ENCODE measurements at places on chromosomes 5 and 9.

DNA sequence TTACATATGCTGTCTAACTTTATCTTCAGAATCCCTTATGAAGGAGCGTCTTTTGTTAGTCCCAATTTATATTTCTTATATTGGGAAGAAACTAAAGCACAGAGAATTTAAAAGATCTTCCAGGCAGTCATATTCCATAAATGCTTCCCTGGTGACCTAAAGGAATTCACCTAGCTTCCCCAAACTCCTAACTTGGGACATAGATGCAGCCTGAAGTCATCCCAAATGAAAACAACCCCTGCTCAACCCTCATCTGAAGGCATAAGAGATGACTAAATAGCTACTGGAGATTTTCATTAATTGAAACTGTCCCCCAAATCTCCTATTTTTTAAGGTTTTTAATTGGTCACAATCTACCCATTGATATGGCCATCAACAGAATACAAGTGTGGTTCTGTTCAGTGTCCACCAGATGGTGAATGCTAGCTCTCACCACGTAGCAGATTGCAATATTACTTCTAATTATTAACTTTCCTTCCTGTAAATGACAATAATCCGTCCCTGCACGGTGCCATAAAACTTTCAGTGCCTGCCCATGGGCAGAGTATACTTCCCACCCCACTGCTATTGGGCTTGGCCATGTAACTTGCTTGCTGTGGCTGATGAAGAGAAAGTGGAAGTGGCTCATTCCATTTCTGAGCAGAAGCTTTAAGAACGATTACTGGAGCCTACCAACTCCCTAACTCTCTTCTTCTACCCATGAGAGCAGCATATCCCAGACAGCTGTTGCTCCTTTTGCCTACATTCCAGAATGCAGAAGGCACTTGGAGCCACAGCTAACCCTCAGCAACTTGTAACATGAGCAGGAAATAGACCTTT, 18.7 kb downstream of the PRUNE2 start:
- DNase-seq, result no peak

DNA sequence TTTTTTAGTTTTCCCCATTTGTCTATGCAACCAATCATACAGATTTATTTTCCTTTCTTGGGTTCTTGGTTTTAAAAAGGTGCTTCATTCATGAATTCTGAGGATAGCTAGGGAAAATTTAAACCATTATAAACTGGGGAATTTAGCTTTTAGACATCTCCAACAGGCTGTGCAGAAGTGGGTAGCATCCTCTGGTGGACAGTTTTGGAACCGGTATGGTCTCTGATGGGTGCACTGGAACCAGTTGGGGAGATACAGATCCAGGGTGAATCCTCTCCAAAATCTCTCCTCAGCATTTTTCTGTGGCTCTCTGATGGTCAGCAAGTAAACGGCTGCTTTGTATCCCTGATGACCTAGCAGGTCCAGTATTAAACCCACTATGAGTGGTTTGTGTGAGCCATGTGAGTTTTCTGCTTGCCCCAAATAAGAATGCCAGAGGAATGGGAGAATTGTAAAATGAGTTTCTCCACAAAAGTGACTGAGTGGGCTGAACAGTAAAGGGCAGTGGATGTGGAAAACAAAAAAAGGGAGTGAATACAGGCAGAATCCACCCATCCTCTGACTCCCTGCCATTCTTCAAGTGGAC, 9.1 kb upstream of the DNAJC25 start:
- DNase-seq, result no peak

GRCh38 chr5:53603009-53603687, 42.7 kb downstream of the NDUFS4 start:
- DNase-seq, result no peak

DNA sequence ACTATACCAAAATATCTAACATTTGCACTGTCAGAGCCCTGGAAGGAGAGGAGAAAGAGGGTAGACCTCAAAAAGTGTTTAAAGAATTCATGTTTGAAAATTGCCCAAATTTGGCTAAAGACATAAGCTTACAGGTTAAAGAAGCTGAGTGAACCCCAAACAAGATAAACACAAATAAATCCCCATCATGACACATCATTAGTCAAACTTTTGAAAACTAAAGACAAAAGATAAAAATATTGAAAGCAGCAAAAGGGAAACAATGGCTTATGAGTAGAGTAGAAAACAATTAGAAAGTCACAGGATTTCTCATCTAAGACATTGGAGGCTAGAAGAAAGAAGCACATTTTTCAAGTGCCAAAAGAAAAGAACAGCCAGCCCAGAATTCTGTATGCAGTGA, 6.1 kb upstream of the UBLCP1 start:
- DNase-seq, result no peak

DNA sequence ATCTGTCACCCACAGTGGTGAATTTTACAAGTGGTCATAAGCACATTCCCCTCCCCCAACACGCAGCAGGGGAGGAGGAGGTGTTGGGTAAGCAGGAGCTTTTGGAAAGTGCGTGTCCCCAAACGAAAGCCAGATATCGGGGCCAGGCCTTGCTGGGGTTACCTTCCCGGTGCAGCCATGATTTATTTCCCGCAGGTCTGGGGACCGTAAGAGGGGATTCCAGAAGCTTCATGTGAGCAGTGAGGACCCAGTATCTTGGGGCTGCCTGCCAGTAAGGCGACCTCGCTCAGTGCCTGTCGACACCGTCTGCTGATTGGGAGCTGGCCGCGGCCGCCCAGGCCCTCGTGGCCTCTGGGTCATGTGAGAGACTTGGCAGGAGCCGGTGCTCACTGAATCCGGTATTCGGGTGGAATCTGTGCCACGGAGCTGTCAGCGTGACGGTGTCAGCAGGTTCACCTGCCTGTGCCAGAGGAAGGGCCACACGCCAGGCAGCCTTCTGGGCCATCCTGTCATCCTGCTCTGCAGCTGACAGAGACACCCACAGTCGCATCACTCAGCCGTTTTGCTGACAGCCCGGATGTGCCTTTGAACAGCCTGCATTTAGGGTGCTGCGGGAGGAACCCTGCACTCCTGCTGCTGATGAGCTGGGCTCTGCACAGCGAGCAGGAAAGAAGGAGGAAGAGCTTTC, 37.3 kb downstream of the SEC61B start:
- no peak for DNase-seq

DNA sequence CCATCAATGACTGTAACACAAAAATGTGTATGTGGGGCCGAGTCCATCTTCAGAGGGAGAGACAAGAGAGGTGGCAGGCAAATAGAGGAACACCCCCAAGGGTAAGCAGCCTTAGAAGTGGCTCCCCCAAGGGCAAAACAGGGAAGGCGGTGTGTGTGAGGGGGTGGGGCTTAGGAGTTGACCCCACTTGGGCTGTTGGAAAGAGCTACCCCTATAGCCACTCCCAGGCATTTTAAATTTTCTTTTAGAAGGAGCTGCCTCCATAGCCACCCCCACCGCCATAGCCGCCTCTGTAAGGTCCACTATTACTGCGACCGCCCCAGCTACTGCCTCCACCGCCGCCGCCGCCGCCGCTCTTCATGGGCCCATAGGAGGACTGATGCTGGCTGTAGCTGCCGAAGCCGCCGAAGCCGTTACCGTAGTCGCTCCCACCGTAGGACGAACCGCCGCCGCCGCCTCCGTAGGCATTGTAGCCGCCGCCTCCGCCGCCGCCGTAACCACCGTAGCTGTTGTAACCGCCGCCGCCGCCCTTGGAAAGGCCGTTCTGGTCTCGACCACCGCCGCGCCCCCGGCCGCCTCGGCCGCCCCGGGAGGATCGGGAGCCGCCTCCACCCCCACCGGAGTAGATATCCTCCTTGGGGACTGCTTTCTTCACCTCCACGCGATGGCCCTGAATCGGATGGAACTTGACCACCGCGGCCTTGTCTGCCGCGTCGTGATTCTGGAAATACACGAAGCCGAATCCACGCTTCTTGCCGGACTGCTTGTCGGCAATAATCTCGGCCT, 1.1 kb downstream of the HNRNPA0 start:
- DNase-seq, result no peak

GRCh38 chr9:92661743-92662142, 8.2 kb downstream of the IPPK start:
- no peak for DNase-seq

GRCh38 chr9:71806901-71807307, 38.6 kb upstream of the CEMIP2 start:
- peak; percentile 27 for DNase-seq

DNA sequence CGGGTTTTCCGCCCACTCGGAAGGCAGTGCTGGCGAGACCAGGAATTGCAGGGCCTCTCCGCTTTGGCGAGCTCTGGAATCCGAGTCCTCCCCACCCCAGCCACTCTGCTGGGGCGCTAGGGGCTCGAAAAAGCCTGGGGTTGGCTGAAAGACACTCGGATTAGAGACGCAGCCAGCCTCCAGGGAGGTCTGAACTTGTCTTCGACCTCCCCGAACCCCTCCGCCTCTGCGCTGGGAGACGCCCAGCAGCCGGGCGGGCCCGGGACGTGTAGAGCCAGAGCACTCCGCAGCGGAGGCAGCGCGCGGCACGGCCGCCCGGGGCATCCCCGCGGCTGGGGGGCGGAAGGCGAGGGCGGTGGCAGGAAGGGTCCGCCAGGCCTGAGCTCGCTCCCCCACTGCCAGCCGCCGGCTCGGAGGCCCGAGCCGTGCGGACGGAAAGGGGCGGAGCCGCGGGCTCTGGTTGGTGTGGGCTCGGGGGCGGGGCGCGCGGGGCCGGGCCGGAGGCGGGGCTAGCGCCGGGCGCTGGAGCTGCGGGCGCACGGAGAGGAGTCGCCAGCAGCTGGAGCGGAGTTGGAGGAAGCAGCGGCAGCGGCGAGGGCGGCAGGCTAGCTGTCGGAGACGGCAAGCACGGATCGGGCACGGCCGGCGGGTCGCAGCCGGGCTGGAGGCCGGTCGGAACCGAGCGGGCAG, at the start of gene PIK3R1:
Gene PIK3R1 (plus strand): TSS at position 549 of the 690 bp plus-strand sequence. CDS start 10,920 bp downstream, outside the sequence.
- peak; percentile 86 for DNase-seq

DNA sequence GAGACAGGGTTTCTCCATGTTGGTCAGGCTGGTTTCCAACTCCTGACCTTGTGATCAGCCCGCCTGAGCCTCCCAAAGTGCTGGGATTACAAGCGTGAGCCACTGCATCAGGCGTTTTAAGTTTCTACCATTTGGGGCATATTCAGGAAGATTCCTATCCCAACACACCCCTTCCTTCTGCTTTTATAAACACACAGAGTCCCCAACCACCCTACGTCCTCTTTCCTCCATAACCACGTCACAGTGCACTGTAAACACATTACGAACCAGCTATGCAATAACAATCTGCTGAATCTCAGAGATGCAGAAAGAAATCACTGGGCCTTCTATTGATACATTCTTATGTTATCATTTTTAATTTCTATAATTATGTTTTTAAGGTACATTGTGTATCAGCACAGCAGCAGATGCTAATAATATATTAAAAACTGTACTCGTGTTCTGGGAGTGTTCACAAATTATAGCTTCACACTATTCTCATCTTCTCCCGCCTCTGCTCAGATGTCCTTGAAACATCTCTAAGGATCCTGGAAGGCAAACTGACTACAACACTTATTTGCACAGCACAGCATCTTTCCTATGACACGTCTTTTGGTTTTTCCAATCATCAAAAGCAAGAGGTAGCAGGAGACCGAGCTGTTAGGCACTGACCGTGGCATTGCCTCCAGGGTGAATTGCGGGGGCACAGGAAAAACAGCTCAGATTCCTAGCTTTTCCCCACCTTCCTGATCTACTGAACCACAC, 60.2 kb downstream of the KCNIP1 start:
- DNase-seq, result no peak

- no peak for DNase-seq
Measured at GRCh38 chr9:124426361-124426760, 11.1 kb upstream of the PSMB7 start.

DNA sequence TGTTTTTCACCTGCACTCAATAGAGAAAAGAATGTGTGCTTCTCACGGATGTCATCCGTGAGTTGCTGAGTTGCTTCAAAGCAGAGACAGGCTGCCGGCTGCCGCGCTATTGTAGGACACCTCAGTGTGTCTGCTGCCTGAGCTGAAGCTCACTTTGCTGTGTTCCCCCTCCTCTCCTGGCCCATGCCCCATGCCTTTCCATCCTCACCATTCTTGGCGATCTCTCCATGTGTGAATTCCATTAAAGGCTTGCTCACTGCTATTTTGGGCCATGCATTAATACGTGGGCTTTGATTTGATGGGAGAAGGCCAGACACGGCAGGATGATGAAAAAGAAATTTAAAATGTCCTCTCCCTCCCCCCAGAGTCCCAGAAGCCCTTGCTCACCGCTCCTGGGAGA, 14.5 kb downstream of the ADAM19 start:
- no peak for DNase-seq

DNA sequence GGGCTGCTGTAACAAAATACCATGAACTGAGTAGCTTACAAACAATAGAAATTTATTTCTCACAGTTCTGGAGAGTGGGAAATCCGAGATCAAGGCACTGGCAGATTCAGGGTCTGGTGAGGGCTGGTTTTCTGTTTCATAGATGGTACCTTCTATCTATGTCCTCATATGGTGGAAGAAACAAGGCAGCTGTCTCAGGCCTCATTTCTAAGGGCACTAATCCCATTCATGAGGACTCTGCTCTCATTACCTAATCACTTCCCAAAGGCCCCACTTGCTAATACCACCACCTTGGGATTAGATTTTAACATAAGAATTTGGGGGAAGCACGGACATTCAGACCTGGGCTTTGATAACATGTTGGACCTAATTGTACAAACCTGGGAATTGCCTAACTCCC, 13.5 kb downstream of the RFESD start:
- DNase-seq, result no peak

GRCh38 chr9:114000671-114001409, 77.3 kb downstream of the AMBP start:
- no peak for DNase-seq

GRCh38 chr5:63125392-63125791, 546.8 kb downstream of the LRRC70 start:
- no peak for DNase-seq

GRCh38 chr9:118984607-118985006, 384.6 kb downstream of the BRINP1 start:
- no peak for DNase-seq

DNA sequence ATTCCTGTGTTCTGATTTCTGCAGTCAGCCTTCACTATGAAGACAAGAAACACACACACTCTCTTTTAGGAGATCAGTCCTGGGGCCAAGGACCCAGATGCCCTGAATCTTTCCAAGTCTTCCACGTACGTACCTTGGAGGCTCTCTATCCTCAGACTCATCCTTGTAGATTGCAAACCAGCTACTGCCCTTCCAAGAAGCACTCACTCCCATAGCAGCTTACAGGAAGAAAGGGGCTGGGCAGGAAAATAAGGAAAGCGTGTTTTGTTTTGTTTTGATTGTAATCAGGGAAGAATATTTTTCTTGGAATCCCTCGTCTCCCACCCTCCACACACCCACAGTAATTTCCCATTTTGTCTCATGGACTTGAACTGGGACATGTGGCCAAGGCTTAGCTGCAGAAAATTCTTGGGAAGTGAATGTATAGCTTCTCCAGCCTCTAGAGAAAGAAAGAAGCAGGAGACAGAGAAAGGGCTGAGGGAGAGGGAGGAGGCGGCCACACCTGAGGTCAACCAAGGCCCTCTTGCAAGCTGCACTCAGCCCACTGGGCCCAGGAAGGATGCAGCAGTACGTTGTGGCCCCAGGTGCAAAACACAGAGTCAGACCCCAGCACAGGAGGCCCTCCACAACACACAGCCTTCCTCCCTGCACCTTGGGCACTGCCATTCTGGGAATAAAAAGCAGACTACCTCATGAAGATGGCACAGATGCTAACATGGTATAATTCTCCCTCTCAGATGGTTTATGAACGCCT, 29.9 kb downstream of the IRX2 start:
- DNase-seq, result no peak
